Activated CD4-positive, CD25-positive, alpha-beta regulatory T cell (primary cell): ENCODE measurements at places on chromosomes 11 and 22.
A peak's percentile ranks its signal among the peaks of the same experiment; 100 is the strongest.

- no peak for DNase-seq
Measured at GRCh38 chr22:49238181-49239141, 589.2 kb downstream of the BRD1 start.

GRCh38 chr11:71986131-71986530, 12.6 kb upstream of the IL18BP start:
- no peak for DNase-seq

- DNase-seq = no peak
Measured at GRCh38 chr22:39675947-39676346, 105.4 kb downstream of the CACNA1I start.

GRCh38 chr11:110894224-110894623, 182.0 kb upstream of the ARHGAP20 start:
- no peak for DNase-seq

- no peak for DNase-seq
Measured at GRCh38 chr22:45164270-45165088, 754 bp downstream of the NUP50 start.

DNA sequence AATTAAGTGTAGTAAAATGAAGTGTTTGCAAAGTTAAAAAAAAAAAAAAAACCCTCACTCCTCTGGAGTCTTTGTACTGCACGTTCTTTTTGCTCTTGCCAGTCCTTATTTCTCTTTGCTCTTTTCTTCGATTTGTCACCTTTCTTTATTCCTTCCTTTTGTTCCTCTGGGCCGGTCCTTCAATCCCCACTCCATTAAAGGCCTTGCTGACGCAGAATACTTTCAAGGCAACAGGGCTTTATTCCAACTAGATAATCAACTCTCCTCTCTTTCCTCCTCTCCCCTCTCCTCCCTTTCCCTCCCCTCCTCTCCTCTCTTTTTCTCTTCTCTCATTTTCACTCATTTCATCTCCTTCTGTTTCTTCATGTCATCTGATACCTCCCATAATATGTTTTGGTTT, 138.2 kb upstream of the NTM start:
- DNase-seq = no peak

- no peak for DNase-seq
Measured at GRCh38 chr11:5809905-5810795, 1.4 kb downstream of the OR52N2 start.

DNA sequence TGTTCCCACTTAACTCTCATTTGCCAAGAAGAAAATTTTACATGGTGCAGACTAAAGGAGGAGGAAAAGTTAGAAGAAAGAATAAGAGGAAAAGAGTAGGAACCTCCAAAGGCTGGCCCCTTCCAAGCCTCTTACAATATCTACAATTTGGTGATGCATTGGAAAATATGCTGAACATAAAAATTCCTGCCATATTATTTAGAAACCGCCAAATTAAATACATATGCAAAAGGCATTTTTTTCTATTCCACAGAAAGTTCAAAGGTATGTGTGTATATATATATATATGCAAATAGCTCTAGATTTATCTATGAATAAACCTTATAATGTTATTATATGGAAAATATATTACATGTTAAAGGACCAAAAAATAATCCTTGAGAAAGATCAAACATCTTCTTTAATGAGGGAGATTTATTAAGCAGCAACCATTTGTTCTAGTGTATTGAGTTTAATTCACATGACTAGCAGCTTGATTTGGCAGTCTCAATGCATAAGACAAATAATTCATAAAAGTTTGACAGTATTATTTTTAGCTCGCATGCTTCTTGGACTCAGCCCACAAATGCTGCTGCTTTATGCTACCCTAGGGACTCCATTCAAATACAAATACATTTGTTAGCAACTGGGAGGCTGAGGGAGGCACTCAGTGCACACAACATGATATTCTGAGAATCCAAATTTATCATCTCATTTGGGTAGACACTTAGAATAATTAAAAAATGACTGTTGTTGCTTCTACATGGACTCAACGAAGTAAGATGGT, 184.9 kb downstream of the SBF2 start:
- no peak for DNase-seq

DNA sequence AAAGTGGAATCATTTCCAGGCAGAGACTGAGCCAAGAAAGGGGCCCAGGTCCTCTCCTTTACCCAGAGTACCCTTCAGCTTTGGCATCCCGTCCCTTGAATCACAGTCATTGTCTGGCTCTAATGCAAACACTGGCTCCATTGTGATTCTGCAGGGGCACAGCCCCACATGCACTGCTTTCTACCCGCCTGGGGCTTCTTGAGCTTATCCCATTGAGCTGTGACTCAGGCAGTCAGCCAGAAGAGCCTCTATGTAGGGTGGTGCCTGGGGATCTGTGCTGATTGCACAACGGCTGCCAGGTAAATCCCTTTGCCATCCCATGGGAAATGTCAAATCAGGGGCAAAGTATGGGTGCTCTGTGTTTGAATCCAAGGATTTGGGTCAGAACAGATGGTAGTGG, 88.9 kb downstream of the RASSF10 start:
- no peak for DNase-seq

DNA sequence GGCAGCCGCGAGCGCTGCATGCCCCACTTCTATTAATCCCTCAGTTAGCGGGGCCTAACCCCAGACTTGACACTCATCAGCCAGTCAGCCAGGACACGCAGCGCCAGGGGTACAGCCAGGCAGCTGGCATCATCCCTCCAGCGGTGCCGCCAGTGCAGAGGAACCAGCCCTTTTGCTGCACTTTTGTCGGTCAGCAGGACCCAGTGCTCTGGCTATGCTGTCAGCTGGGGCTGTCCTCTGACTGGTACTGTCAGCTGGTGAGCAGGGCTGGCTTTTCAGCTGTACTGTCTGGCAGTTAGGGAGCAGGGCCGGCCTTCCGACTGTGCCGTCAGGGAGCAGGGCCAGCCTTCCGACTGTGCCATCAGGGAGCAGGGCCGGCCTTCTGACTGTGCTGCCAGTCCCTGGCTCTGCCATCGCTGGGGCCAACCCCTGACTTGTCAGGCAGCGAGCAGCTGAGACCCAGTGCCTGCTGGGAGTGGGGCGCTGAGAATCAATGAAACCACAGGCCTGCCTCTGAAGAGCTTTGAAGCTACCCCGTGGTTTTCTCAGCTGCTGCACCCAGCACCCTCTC, 115.4 kb downstream of the KIAA1671 start:
- DNase-seq = peak; percentile 59

- no peak for DNase-seq
Measured at GRCh38 chr11:83174008-83174407, 17.1 kb downstream of the PCF11 start.

GRCh38 chr22:23065069-23065451, 5.3 kb upstream of the GNAZ start:
- no peak for DNase-seq

- DNase-seq = no peak
Measured at GRCh38 chr11:59336176-59336575, 22.5 kb upstream of the OR5AN1 start.

DNA sequence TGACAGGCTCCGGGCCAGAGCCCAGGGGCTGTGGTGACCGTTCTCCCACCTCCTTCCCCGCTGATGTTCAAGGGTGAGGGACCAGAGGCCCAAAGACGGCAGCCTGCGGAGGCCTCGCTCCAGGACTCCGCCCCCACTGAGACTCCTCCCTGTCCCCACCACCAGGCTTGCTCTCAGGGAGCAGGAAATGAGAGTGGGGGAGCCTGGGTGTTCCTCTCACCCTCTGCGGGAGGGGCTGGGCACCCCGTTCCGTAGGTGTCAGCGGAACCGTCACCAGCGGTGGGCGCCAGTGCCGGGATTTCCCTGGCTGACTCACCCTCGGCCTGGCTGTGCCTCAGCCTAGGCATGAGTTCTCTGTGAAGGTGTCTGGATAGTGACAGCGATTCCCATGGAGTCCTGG, 15.7 kb downstream of the DAGLA start:
- peak; percentile 78 for DNase-seq

DNA sequence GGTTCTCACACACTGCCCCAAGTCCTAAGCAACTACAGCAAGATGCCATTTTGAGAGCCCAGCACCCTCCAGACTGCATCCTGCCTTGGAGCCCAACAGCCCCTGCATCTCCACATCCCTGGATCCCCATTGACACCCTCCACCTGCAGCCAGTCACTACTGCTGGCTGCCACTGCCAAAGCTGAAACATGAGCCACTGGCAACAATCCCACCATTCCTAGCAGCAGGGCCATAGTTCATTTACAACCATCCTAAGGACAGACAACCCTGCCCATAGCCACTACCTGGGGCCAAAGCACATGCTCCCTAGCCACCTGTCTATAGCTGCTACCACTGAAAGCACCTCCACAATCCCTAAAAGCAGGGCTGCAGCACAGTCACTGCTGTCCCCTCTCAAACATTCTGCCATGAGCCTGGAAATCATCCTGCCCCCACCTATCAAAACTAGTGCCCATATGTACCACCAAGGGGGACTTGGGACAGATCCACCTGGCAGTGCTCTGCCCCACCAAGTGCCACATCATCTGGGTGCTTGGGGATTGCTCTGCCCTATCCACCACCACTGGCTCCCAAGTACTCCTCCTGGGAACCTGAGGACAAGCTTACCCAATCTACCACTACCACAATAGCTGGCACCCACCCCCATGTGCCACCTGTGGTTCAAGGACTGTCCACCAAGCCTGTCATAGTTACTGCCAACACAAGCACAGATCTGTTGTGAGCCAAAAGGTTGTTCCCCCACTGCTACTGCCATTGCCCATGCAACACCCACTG, 138.8 kb upstream of the SOX6 start:
- no peak for DNase-seq

- DNase-seq = no peak
Measured at GRCh38 chr11:63687845-63688244, 6.5 kb downstream of the RTN3 start.

- DNase-seq = no peak
Measured at GRCh38 chr11:95245581-95245980, 14.6 kb upstream of the SESN3 start.
